ENCODE measurements at places on chromosomes 5 and 9.

DNA sequence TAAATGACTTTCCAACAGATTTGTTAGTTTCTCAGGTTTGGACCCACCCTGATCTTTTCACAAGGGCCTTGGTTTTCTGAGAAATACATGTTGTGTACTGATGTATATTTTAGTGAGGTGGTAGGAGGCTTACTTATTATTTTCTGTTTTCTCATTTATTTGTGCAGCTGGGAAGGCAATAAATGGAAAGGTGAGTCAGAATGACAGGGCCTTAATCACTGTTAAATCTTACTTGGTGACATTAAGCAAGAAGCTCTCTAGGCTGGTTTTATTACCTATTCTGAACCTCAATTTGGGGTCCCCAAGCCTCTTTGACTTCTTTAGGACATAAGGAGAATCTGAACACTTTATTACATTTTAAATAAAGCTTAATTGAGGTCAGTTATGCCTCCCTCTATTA is 214.0 kb upstream of the DAB2 start:
- DNase-seq = no peak

GRCh38 chr9:85600675-85601263 is 141.0 kb downstream of the AGTPBP1 start:
- no peak for DNase-seq

DNA sequence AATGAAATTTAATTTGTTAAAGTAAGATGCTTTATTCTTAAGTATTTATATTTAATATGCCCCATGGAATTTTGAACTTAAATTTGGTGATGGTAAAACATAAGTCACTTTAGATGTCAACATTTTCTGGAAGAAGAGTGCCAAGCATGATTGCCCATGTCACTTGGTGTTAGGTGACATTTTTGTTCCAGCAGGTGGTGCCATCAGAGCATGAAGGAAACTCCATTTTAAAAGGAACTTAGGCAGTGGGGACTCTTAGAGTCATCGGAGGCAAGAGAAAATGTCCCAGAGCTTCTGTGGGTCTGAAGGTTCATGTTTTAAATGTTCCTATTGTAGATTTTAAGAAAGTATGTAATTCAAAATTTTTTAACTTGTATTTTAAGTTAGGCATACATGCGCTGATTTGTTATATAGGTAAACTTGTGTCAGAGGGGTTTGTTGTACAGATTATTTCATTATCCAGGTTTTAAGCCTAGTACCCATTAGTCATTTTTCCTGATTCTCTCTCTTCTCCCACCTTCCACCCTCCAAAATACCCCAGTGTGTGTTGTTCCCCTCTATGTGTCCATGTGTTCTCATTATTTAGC is 789.3 kb downstream of the SEMA5A start:
- DNase-seq = peak; percentile 2

- no peak for DNase-seq
These were observed 218.7 kb downstream of the MELK start for GRCh38 chr9:36791222-36791950.

DNA sequence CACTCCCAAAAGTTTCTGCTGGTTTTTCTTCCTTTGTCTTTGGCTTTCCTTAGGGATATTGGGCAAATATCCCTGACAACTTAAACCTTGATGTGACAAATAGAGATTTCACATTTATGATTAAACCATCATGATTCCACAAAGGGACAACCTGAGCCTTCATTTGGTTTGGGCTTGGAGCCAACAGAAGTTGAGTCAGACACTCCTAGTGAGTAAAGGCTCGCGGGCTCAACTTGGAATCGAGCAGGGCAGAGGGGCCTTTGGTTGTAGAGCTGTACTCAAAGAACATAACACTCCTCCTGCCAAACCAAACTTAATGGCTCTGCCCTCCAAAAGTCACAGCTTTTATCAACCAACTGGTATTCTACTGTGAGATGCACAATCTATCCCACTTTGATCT is 290.2 kb upstream of the MAP3K1 start:
- DNase-seq = no peak

DNA sequence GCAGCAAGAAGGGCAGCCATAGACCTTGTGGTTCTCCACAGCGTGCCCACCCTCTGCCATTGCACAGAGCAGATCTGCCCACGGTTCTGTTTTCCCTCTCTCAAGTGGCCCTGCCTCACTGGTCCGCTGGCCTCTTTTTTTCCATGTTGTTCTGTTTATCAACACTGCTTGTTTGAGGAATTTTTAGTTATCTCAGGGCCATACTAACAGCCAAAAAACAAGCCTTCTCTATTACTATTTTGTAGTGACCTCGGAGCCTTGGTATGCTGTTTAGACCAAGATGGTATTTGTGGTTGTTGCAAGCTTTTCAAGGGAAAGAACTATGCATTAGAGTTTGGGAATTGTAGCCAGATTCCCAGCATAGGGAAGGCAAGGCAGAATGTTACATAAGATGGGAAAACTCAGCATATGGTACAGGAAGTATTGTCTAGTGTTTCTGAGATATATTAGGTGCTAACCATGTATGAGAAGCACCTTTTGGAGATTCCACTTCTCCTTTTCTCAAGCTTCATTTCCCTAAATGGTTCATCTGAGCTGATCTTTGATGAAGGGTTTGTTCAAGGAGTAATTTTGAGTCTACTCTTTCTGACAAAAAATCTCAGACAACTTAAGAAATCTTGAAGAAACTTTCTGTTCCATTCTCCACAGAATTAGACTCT is 54.3 kb downstream of the NUP214 start:
- no peak for DNase-seq

DNA sequence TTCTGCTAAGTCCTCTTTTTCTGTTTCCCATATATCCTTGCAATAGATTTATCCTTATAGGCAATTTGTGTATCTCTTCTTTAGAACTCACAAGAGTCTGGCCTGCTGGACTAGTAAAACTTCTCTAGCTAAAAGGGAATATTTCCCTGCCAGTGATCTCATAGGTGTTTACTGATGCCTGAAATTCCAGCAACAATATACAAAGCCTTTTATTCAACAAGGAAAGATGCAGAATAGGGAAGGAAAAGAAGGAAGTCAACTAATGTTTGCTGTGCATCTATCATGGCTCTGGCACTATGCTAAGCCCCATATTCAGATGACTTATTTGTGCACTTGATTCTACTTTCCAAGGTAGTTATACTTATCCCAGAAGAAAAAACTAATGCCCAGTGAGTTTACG is 160.0 kb upstream of the DMRTA1 start:
- DNase-seq = no peak

DNA sequence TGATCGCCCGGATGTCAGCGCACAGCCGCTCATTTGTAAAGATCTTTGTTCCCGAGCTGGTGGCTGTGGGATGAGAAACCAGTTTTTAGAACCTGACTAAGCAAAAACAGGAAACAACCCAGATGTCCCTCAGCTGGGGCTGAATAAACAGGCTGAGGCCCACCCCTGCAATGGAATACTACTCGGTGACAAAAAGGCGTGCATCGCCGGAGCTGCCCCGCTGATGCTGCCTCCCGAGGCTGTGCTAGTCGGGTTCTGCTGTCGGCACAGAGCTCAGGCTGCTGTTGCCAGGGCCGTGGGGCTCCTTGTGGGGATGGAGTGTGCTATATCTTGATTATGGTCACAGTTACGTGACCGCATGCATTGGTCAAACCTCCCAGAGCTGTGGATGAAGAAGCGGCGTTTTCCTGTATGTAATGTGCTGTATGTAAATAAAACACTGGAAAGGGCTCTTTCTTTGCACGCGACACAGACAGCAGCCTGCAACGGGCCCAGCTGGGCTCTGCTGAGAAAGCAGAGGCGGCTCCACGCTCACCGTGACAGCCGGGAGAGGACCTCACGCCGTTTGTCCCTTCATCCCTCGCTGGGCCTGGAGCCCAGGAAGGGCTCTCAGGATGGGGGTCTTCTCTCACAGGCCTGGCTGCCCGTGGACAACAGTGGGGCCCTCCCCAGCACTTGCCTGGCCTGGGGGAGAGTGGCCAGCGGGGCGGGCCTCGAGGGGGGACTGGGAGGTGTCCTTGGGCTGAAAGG is 51.5 kb upstream of the RNU6ATAC start:
- DNase-seq = no peak

GRCh38 chr9:83385317-83385716 is 152.9 kb downstream of the FRMD3 start:
- DNase-seq = no peak

DNA sequence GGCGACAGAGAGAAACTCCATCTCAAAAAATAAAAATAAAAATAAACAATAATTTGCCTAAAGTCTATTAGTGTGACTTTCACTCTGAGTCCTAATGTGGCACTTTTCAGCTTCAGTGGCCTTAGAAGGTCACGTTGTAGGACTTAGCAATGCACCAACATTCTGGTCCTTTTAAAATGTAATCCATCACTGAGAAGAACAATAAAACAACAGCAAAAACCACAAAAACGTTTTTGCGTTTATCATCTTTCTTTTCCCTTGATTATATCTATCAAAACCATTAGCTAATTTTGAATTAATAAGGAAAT is 190.1 kb upstream of the ZNF608 start:
- no peak for DNase-seq

DNA sequence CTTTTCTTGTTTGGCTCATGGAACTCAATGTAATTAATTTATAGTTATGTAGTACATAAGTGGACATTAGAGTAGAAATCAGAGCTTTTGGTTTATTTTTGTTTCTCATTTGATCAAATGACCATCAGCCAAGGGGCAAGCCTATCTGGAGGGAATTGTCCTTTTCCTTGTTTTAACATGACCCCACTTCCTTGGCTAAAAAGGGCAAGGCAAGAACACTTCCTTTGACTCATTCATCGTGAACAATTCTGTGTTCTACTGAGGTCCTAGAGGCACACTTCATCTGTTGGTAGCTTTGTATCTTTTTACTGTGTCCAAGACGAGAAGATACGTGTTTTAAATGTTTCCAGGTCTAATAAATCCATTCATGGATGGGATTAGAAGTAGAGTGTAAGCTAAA is 148.9 kb downstream of the ARHGEF28 start:
- DNase-seq = no peak

- no peak for DNase-seq
These were observed 65.7 kb downstream of the C9orf152 start for GRCh38 chr9:110142253-110142652.
